ENCODE measurements at places on chromosomes 7 and 10. TPM values are rescaled to one million over a fixed set of nuclear protein-coding genes. Genes with fewer than 3 reads are reported as not detected.
A peak's percentile ranks its signal among the peaks of the same experiment; 100 is the strongest.

DNA sequence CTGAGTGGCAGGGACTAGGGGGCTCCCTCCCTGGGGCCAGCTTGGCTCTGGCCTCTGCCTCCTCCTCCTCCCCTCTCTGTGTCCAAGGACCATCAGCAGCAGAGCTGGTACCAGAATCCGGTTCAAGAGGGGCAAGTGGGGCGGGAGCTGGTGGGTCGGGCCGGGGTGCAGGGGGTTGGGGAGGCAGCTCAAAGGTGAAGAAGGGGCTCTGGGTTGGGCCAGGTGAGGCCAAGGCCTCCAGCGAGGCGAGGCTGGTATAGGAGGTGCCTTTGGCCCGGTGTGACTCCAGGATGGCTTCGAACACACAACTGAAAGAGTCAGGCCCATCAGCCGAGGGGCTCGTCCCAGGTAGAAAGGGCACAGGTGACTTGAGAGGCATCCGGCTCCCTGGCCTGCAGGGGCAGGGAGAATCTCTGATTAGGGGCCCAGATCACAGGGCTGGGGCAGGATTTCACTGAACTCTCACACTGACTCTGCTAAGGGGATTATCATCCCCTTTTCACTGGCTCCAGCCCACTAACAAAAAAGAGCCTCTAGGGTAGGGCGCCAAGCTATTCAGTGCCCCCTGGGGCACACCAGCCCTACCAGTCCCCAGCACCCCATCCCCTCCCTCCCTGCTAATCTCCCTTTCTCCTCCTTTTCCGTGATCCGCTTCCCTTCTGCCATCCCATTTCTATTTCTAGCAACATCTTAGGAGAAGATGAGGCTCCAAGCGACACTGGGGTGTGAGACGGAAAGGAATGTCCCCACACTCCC lies 4.6 kb downstream of the PSD start:
- ATAC-seq: no peak

The ABCC2 gene
- total RNA-seq: 0.78 TPM

DNA sequence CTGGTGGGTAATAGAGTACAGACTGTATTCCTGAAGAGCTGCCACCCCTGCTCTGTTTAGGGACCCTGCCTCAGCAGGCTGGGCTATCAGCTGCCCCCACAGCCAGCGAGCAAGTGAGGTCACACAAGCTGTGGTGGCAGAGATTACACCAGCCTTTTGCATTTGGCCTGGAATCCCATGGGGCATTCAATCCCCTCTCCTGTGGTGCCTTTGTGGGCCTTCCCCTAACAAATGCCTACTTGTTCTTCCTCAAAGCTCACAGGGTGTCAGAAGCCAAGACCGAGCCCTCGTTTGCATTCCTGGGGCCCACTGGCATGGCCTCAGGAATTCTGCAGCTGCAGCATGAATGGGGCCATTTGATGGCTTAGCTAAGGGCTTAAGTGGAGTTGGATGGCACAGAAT lies 212.7 kb upstream of the PHYHIPL start:
- no peak for ATAC-seq

The ZNF438 gene
- total RNA-seq: 5.7 TPM

DNA sequence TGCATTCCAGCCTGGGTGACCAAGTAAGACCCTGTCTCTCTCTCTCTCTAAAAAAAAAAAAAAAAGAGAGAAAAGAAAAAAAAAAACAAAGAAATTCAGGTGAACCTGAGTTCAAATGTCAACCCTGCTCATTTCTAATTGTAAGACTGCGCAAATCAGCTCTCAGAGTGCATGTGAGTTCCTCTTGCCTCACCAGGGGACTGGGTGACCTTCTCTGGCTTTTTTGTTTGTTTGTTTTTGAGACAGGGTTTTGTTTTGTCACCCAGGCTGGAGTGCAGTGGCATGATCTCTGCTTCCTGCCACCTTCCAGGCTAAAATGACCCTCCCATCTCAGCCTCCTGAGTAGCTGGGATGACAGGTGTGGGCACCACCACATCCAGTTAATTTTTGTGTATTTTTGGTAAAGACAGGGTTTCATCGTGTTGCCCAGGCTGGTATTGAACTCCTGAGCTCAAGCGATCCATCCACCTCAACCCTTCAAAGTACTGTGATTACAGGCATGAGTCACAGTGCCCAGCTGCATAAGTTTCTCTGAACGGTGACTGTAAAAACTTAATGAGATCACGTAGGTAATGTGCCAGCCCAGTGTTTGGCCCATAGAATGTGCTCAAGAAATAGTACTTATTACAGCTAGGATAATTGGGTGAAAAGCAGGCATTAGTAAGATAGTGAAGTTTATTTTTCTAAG lies 45.3 kb upstream of the BAMBI start:
- peak; percentile 7 for ATAC-seq

DNA sequence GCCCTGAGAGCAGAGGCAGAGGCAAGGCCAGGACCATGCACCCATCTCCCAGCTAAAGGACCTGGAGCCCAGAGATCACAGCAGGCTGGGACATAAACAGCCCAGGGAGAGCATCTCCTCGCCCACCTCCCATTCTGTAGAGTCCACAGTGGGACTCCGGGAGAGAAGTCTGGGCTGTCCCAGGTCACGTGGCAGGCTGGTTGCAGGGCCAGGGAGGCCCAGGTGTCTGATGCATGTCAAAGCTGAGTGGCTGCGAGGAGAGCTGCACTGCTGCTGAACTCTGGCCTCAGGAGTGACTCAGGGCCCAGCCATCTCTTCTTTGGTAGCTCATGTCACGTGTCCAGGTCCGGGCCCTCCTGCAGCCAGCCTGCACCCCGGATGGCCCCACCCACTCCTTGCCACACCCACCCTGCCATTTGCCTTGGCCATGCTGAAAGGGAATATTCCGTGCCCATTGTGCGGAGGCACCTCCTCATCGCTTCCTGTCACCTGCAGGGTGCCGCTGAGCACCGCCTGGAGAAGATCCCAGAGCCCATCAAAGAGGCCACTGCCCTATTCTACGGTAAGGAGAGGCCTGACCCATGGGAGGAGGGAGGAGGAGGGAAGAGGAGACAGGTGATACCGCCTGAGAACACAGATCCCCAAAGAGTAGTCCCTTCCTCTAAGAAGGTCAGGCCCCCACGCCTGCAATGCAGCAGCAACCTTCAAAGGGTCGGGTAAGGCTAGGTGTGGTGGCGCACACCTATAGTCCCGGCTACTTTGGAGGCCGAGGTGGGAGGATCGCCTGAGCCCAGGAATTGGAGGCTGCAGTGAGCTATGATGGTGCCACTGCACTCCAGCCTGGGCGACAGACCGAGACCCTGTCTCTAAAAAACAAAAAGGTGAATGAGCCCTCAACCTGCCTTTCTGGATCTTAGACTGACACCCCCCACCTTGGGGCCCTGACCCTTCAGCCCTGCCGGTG lies 12.6 kb upstream of the SH2B2 start:
- ATAC-seq: peak; percentile 56

The OR2A42 gene
- 0.44 TPM for total RNA-seq

The TYW1B gene
- total RNA-seq: 12.9 TPM

GRCh38 chr7:117479225-117480054 lies at the start of gene CFTR:
TSS of gene CFTR (plus strand) at chr7:117480025. CDS start at chr7:117480095, 70 bp downstream.
- ATAC-seq: peak; percentile 36

The AASS gene
- total RNA-seq: 22.6 TPM

The TMEM213 gene
- 0.44 TPM for total RNA-seq

DNA sequence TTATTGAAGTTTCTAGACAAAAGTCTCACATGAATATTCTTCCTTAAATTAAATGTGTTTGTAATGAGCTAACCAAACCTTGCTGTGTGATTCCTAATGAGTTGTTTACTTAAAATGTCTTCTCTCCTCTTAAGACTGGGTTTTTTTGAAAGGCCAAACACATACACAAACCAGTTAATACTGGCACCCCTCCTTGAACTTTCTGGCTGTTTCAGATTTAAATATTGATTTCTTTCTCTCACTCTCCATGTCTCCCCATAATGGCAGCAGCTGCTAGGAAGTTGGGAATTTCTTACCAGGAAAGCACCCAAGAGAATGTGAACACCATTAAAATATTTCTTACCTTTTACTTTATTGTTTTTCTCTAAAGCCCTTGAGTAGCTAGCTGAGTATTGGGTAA lies 11.4 kb upstream of the PTN start:
- no peak for ATAC-seq

The ERCC6 gene
- 18.1 TPM for total RNA-seq

The EN2 gene
- total RNA-seq: 0.21 TPM

The TDRD1 gene
- under 0.01 TPM for total RNA-seq

GRCh38 chr10:104446151-104446550 lies 92.5 kb downstream of the CFAP58 start:
- no peak for ATAC-seq
